Stimulated activated CD8-positive, alpha-beta memory T cell treated with anti-CD3 and anti-CD28 coated beads, Interleukin-15, amount 100 ng/mL, for 48 hours (primary cell): ENCODE measurements at places on chromosomes 4 and X.

GRCh38 chr4:135485371-135485770 lies 1283.8 kb upstream of the PABPC4L start:
- no peak for DNase-seq

DNA sequence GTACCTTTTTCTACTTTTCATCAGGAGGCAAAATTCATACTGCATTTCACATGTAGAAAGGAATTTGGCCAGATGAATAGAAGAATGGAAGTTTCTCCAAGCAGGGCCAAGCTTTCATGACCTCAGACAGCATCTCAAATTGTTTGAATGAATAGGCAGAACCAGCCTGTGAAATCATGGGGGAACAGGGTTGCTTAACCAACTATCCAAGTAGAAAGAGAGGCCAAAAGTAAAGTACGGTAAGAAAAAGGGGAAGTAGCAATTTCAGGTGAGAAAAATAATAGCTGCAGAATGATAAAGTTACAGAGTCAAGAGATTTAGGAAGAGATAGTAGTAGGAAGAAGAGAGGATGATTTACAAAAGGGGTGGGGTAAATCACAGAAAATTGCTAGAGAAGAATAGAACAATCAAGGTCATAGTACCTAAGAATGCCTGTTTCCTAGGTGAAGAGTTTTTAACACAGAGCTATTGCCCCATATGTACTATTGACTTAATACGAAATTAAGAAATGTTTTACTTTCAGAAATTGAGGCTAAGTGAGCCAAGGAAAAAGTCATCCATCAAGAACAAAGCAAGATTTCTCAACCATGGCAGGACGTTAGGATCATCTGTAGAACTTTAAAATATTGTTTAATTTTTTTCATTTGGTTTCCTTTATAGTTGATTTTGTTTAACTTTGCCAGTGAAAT lies 177.1 kb upstream of the TET2 start:
- DNase-seq: no peak

GRCh38 chr4:159103384-159103990 lies 608 bp downstream of the RAPGEF2 start:
- DNase-seq: peak; percentile 17

DNA sequence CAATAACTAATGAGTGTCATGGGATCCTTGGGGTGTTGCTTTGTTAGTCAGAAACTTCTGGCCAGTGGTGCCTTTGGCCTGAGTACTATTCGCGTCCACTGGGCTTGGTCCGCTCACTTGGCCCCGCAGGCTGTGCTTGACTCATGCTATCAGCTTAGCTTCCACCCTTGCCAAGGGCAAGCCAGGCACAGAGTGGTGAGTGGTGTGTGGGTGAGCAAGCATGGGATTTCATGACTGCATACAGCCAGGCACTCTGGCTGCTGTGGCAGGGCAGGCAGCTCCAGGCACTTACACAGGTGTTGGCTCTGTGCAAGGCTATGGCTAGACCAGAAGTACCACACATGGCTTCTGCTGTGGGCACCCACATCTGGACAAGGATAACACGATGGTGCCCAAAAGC lies 1026.3 kb downstream of the PCDH19 start:
- DNase-seq: no peak

DNA sequence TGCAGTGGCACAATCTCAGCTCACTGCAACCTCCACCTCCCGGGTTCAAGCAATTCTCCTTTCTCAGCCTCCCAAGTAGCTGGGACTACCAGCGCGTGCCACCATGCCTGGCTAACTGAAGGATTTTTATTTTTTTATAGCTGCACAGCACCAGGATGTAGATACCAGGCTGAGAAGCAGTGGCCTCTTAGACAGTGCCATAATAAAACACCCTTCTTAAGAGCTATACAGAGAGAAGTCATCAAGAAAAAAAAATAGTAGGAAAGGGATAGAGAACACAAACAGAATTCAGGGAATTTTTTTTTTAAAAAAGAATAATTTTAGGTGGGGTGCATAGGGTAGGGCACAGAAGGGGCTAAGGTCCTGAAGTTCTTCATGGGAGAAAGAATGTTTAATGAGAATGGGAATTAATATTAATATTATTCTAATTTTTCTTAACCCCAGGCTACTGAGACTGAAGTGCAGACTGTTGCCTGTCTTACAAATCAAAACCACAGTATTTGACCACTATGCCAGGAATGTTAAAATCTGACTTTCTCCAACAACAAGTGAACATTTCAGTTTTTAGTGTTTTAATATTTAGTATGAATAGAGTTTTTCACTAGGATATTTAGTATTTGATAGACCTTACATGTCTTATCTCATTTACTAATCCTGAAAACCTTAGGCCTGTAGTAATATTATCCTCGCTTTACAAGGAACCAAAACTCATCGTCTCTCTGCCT lies 146.7 kb downstream of the KCNIP4 start:
- no peak for DNase-seq

- peak; percentile 2 for DNase-seq
These were observed 58.1 kb upstream of the PARM1 start for GRCh38 chr4:74874753-74875367.

DNA sequence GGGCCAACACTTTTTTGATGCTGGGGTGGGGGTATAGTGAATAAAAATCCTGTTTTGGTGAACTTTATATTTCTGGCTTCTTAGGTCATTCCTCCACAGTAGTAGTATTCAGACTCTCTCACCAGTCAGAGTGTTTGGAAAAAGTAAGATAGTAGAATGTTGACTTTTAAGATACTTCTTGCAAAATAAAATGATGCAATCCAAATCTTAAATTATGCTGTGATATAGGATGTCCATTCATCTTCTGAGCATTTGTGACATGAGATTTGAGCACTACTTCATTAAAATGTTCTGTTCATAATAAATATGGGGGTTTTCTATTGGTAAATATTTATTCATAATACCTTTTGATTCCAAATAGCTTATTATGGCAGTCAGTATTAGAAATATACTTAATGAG lies 70.1 kb downstream of the BMP2K start:
- no peak for DNase-seq

DNA sequence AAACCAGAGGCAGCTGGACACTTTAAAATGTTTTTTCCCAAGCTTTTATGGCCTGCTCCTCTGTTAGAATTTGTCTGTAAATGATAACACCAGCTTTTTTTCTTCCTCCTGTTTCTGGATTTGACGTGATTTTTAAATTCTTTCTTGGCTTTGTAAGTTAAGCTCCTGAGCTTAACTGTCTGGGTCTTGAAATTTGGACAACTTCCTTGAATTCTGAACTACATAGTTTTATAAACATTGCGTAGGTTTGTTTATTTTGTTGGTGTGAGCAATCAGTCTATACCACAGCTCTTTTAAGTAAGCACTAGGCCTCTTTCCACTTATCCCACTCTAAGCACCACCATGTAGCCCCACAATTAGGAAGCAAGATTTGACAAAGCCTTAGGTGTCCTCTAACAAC lies 144.4 kb upstream of the GUCY1A1 start:
- DNase-seq: no peak

GRCh38 chr4:123553733-123554637 lies 157.4 kb downstream of the SPRY1 start:
- no peak for DNase-seq
